Hepatocyte (in vitro differentiated cells): ENCODE measurements at places on chromosomes 2 and 18. TPM values are rescaled to one million over a fixed set of nuclear protein-coding genes. Genes with fewer than 3 reads are reported as not detected.

ZC3H8 gene
- total RNA-seq: 7.4 and 17.5 TPM in 2 replicates

RBBP8 gene
- 17.3 and 25.7 TPM in 2 replicates for total RNA-seq

EN1 gene
- total RNA-seq: 0.24 and 0.43 TPM in 2 replicates

PREPL gene
- 44.3 and 46.5 TPM in 2 replicates for total RNA-seq

PPP1R1C gene
- 0.40 and 8.4 TPM in 2 replicates for total RNA-seq

TTN gene
- 6.4 and 10.1 TPM in 2 replicates for total RNA-seq

FAM124B gene
- total RNA-seq: 0.17 and 0.36 TPM in 2 replicates

CTAGE1 gene
- 0.12 and 0.47 TPM in 2 replicates for total RNA-seq

NT5DC4 gene
- total RNA-seq: 1.2 and 2.7 TPM in 2 replicates

COL4A4 gene
- 1.7 and 3.0 TPM in 2 replicates for total RNA-seq

MAP3K19 gene
- 1.1 TPM in 1 of 2 replicates, not detected in the other for total RNA-seq
